Activated T-cell treated with anti-CD3 and anti-CD28 coated beads for 4 hours (primary cell): ENCODE measurements at places on chromosomes 3 and 15.

- no peak for DNase-seq
Measured at GRCh38 chr3:37149257-37149656, 25.1 kb downstream of the LRRFIP2 start.

GRCh38 chr15:82531496-82532382 is 8.5 kb downstream of the RPS17 start:
- DNase-seq, result no peak

GRCh38 chr15:40829115-40829514 is 607 bp upstream of the PPP1R14D start:
- DNase-seq, result no peak

DNA sequence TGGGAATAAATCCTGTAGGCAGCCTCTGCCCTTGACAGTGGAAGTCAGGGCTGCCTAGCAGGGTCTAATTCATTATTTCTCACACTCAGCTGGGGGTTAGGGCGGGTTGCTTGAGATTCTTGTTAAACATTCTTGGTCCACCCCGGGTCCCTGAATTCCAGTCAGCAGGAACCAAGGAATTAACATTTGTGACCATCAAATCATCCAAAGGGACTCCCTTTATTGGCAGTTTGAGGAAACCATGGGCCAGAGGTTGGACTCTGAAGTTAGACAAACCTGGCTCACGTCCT is 122.8 kb downstream of the EEFSEC start:
- no peak for DNase-seq

- DNase-seq, result no peak
Measured at GRCh38 chr3:114550165-114550564, 256.3 kb downstream of the TIGIT start.

DNA sequence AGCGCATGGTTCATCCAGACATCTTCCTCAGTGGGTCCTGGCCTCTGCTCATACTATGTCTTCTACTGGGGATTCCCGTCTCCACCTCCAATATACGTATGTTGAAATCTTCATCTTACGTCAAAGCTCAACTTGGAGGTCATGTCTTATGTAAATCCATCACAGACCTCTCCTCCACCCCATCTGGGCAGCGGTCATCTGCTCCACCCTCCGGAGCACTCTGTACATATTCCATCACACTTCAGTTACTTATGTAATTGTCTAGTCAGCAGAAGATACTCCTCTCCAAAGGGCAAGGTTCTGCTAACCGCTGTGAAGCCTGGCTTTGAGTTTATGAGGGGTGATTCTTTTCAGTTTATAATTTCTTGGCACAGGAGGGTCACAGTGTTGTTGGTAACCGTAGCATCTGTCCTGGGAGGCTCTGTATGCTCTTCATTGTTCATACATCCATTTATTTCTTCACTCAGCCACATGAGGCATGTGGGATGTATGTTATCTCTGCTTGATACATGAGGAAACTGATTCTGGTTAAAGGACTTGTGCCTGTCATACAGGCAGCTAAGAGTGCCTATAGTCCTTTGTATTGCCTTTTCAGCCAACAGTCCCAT is 22.1 kb downstream of the MAP2K1 start:
- no peak for DNase-seq

- no peak for DNase-seq
Measured at GRCh38 chr15:83695901-83696425, 42.0 kb downstream of the ADAMTSL3 start.

DNA sequence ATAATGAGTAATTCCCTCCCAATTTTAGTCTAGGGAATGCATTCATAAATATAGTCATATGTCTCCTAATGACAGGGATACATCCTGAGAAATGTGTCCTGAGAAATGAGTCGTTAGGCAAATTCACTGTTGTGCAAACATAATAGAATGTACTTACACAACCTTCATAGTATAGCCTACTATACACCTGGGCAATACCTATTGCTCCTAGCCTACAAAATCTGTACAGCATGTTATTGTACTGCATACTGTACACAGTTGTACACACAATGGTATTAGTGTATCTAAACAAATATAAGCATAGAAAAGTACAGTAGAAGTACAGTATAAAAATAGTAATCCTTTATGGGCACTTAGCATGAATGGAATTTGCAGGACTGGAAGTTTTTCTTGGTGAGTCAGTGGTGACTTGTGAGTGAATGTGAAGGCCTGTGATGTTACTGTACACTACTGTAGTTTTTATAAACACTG is 6.6 kb downstream of the DTWD1 start:
- DNase-seq, result no peak

GRCh38 chr3:89787979-89788378 is 680.6 kb downstream of the EPHA3 start:
- DNase-seq, result no peak

- no peak for DNase-seq
Measured at GRCh38 chr3:4703054-4703480, 209.9 kb downstream of the ITPR1 start.

GRCh38 chr3:30508339-30508738 is 98.1 kb upstream of the TGFBR2 start:
- DNase-seq, result no peak

DNA sequence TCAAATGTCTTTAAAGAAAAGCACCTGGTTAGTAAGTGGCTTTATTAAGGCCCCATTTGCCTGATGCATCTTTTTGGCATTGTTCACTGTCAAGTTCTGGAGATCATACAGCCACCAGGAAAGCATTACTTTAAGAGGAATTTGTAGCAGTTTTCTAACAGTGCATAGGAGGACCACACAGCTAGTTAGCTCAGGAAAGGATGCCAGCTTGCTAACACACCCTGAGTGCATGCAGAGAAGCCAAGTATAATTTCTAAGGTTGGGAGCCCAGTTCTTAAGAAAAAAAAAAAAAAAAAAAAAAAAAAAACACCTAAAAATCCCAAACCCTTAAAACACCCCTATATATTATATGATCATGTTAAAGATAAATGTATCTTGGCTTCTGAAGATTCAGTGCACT is 102.0 kb upstream of the FEZF2 start:
- DNase-seq, result no peak

GRCh38 chr15:26095710-26096330 is 232.7 kb upstream of the ATP10A start:
- no peak for DNase-seq

DNA sequence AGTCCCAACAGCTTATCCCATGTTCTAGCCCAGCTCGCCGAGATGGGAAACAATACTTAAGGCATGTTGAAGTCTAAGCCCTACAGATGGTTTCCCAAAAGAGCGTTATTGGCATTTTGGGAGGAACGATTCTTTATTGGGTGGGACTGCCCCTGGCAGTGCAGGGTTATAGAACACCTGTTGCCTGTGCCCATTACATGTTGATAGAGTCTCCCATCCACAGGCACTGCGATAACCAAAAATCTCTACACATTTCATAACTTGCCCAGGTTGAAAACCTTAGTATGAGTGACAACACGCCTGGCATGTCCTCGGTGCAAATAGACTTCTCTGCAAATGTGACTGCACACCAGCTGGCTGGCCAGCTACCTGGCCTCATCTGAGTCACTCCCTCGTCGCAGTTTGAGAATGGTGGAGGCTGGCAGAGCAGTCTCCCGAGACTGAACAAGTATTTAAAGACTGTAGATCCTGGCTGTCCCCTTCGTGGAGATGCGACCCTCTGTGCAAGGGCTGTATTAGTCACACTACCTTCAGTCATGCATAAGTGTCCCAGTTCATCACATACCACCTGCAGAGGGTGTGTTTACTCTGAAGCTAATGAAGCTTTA is 18.7 kb downstream of the ZNF80 start:
- DNase-seq, result no peak

DNA sequence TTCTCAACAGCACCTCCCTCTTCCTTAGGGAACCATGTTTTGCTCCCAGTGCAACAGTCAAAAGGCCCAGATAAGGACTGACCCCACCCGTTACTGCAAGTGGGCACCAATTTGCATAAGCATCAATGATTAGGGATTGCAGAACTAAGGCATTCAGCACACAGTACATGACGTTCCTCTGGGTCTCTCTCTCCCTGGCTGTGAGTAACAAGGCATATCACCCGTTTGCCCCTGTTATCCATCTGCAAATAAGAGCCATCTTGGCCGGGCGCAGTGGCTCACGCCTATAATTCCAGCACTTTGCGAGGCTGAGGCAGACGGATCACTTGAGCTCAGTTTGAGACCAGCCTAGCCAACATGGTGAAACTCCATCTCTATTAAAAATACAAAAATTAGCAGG is 18.8 kb downstream of the MAGI1 start:
- no peak for DNase-seq

DNA sequence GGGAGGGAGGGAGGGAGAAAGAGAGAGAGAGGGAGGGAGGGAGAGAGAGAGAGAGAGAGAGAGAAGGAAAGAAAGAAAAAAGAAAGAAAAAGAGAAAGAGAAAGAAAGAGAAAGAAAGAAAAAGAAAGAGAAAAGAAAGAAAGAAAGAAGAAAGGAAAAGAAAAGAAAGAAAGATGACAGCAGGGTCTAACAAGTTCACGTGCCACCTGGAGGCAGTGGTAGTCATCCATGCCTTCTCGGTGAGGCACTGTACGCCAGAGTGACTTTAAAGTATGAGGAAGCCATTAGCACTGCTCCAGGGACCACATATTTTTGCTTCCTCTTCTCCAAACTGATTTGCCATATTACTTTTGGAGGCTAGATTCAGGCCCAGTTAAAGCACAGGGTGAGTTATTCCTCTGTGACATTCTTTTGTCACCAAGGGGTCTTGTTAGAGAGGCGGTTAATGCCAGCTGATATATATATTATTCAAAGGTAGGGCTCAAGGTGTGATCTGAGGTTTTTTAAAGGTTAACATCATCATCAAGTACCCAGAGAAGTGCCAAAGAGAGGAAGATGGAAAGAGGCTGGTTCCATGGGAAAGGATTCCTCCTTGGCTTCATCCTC is at the start of gene HTR3D:
Gene HTR3D, plus strand, starts transcription at position 556 of the 606 bp plus-strand sequence. Its CDS starts 0 bp downstream, at position 556.
- DNase-seq, result no peak

DNA sequence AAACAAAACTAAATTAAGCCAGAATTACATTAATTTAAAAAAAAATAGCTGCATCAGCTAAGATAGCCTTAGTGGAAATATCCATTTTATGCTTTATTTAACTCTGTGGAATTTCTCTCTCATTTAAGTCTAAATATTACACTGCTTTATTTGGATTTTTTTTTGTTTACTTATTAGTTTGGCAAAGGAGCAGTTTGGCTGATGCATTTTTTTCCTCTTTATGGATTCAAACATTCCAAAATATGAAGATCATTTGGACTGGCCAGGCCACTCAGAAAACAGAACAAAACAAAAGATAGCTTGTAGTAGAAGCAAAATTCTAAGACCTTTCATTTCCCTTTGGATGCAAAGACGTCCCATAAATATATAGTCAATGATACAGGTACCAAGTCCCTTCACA is 707.3 kb upstream of the UBE2E2 start:
- DNase-seq, result no peak

- no peak for DNase-seq
Measured at GRCh38 chr3:158950178-158950901, 148.5 kb downstream of the MFSD1 start.

DNA sequence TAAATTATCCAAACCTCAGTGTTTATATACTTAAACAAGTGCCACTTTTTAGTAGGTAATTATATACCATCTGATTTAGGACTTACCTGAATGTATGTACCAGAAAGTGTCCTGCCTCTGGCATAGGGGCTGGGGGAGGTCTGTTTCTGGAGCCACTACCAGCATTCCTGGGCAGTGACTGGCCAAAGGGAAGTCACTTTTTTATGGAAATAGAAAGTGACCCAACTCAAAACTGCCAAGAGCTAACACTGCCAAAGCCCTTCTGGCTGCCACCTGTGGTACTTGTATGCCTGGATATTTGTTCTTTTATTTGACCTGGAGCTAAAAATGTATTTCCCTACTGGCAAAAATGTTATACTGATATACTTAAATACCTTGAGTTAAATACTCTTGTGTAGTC is 42.7 kb downstream of the ESYT3 start:
- no peak for DNase-seq

GRCh38 chr3:171569571-171570132 is 109.4 kb upstream of the TNIK start:
- DNase-seq, result no peak

DNA sequence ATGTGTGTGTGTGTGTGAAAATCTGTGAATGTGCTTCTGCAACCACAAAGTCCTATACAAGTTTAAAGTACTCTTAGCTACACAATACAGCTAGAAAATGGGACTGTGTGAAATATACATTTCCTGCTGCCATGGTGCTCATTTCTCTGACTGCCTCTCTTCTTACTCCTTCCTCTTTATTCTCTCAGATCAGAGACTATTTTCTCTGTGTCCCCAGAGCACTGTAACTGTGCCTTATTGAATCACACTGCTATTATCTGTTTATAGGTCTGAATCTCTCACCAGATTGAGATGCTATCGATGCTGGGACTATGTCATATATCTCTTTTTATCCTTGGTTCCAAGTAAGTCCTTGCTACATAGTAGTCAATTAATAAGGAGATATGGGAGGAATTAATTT is 217.9 kb upstream of the SLCO3A1 start:
- no peak for DNase-seq

GRCh38 chr15:90006217-90007075 is 5.3 kb downstream of the ZNF710 start:
- DNase-seq, result no peak

- DNase-seq, result no peak
Measured at GRCh38 chr15:82820128-82820527, 10.7 kb downstream of the WHAMM start.

- no peak for DNase-seq
Measured at GRCh38 chr15:30921781-30922479, 18.2 kb downstream of the FAN1 start.

DNA sequence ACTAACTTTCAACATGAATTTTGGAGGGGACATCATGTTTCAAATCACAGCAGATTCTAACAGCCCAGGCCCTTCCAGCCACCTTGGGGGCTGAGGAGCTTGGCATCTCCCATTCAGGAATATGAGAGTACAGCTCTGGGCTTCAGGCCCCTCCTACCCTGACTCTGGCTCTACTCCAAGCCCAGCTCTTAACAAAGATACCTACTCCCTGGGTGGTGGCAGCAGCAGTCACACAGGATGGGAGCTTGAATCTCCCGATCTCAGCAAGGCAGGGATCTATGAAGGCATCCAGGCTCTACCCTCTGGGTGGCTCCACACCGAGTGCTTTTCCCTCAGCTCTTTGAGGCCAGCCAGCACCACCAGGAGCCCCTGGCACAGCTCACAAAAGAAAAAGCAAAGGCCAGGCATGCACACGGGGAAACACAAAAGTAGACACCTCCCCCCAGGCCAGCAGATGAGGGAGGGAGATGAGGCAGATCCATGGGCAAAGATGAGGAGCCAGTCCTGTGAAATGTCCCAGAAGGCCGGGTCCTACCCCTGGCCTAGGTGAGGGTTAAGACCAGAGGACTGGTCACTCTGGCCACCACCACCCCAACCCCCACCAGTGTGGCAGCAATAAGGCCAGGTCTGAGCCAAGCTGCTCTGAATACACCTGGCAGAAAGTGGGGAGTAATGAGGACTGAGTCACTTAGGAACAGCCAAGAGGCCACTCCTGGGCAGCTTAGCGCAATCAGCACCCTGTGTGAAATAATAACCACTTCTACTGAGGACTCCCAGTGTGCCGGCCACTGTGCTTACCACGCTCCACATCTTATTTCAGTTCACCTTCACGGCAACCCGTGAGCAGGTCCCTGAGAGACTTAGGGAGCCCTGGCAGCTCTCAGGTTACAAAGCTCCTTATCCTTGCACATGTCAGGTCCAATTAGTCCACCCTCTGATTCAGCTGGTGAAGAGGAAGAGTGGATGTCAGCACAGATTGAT is 24.3 kb downstream of the PLA2G4F start:
- DNase-seq, result no peak

- no peak for DNase-seq
Measured at GRCh38 chr3:169497567-169498257, 165.8 kb downstream of the MECOM start.

GRCh38 chr15:85804481-85805170 is 9.9 kb upstream of the KLHL25 start:
- no peak for DNase-seq
